CD4-positive, alpha-beta T cell treated with Interleukin-15 for 1 hour (primary cell): ENCODE measurements at places on chromosomes 2 and 18.

- no peak for DNase-seq
These were observed 216.8 kb downstream of the UBE2E3 start for GRCh38 chr2:181197140-181197760.

- no peak for DNase-seq
These were observed 28.7 kb downstream of the GAD1 start for GRCh38 chr2:170845343-170845742.

- no peak for DNase-seq
These were observed 114.8 kb upstream of the PTPRM start for GRCh38 chr18:7452331-7452730.

- DNase-seq, result no peak
These were observed 487.0 kb downstream of the TNS1 start for GRCh38 chr2:217515615-217516309.

DNA sequence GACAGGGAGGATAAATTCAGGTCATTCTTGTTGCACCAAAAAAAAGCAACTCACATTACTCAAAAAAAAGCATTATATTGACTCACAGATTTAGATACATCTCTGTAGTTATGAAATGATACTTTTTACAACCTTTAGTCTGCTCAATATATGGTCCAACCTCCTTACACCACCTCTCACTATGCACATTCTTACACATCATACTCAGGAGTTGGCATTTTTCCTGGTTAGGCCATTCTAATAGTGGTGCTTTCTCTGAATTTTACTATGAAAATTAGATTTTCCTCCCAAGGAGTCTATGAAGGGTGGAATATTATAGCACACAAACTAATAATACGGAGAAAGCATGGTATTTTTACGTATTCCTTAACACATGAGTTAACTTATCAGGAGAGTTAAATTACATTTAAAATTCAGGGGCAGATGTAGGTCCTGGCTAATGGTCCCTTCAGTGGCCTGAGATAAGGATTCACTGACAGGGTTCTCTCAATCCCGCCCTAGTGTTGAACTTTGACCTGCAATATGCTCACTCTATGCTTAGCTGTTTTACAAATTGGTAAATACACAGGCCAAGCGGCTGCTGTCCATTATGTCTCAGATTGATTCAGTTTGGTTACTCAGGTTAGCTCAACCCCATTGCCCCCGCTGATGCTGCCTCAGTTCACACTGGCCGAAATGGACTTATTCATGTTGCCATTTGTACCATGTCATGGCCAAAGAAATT is 153.6 kb downstream of the NCKAP5 start:
- no peak for DNase-seq

GRCh38 chr2:231218366-231218765 is 19.9 kb downstream of the ARMC9 start:
- no peak for DNase-seq

GRCh38 chr2:151906633-151906998 is 78.4 kb upstream of the ARL5A start:
- no peak for DNase-seq

DNA sequence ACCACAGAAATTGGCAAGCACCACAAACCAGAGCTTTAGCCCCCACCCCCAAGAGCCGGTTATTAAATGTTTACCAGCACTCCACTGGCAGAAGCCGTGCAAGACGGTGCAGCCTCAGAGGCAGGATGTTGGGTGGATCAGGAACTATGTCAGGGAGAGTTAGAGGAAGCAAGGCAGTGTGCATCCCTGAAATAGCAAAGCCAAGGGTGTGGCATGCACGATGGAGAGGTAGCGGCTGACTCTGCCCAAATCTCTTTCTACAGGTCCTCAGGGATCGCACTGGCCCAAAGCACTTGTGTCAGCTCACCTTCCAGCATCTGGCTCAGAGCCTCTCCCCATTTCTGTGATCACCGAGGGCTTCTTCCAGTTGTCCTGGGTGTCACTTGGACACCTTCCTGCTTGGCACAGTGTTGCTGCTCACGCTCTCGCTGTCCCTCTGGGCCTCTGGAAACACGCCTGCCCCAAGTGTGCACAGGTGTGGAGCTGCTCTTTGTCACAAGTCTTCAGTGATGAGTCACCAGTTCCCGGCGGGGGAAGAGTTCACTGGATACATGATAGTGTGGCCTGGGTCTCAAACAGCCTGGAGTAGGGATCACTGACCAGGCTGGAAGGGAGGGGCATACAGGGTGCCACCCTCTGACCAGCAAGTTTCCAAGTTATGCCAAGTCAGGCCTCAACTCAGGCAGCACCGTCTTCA is 17.3 kb upstream of the B3GNT7 start:
- DNase-seq, result no peak

- no peak for DNase-seq
These were observed 100.4 kb upstream of the DDX18 start for GRCh38 chr2:117714110-117714509.

- no peak for DNase-seq
These were observed 62.5 kb downstream of the USP40 start for GRCh38 chr2:233503947-233504637.

DNA sequence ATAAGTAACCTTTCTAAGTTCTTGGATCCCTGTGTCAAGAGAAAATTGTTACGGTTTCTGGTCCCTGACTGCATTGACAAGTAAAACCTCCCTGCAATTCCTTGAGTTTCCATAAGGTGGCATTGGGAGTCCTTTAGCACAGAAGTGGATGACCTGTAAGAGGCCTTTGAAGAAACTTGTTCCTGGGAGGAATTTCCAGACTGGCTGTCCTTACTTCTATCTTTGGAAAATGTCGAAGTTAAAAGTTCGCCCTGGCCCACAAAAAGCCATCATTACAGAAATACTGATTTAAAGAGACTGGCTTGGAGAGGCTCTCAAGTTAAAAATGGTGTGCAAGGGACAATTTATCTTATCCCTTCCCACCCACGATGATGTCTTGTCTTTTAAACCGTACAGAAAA is 218.4 kb downstream of the CDH20 start:
- DNase-seq, result no peak

- no peak for DNase-seq
These were observed 190.1 kb downstream of the RAD51AP2 start for GRCh38 chr2:17328161-17328560.

- no peak for DNase-seq
These were observed 67.6 kb downstream of the SDC1 start for GRCh38 chr2:20157193-20157891.

DNA sequence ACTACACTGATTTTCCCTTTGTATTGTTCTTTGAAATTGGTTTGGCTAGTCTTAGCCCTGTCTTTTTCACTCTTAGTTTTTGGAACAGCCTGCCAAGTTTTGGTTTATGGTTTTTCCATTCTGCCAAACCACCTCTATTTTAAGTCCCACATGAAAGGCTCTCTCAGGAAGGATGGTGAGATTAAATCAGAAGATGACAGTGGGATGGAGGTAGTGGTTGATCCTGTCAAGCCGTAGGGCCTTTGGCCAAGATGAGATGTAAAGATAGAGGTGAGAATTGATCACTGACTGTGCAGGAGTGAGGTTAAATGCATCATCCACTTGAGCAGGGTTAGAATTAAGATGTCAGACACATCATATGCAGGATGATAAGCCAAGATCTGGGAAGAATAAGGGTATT is 948.5 kb downstream of the SLC4A3 start:
- DNase-seq, result no peak

DNA sequence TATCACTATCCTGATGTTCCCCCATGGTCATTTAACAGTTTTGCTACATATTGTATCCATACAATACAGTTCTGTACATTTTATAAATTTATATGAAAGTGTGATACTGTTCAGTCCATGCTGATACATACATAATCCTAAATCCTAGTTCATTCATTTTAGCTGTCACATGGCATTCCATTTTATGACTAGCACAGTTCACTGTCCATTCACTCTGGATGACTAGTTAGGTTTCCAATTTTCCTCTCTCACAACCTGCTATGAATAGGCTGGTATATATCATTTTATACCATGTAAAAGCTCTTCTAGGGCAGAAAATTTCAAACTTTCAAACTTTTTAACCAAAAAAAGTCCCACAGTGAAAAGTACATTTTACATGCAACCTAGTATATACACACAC is 15.2 kb downstream of the SMAD2 start:
- DNase-seq, result no peak

- DNase-seq, result no peak
These were observed 187.3 kb downstream of the VAPA start for GRCh38 chr18:10100941-10101701.

DNA sequence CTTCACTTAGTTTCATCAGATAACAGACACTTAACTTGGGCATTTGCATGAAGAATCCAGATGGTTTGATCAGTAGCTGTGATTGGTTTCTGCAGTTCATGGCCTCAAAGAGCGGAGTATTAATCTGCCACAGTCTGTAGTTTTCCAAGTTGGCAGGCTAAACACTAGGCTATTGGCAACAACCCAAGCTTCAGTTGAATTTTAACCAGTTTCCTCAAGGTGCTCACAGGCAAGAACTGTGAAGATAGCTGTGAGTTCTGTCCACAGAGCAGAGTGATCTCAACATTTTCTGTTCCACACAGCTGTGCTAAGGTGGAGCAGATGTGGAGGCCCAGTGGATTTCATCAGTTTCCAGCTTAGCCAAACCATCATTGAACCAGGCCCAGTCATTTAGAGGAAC is 469.5 kb upstream of the LINC00305 start:
- no peak for DNase-seq

- no peak for DNase-seq
These were observed 32.0 kb upstream of the CCDC88A start for GRCh38 chr2:55451699-55452098.

DNA sequence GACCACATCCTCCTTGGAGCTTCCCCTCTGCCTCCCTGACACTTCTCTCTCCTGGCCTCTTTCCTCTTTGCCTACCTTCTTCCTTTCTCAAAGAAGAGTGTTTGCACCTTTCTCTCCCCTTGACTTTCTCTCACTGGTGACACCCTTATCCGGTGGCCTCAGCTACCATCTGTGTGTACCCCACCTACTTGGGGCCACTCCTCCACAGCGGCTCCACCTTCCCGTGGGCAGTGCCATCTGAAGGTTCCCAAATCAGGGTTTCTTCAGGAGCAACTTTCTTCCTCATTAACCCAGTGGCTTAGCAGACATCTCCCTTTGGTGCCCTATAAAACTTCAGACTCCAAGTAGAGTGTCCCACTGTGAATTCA is 5.3 kb upstream of the NCL start:
- no peak for DNase-seq
